HTR-8/SVneo (cell line): ENCODE measurements at places on chromosomes 16 and 17.

- no peak for DNase-seq
Measured at GRCh38 chr16:27220991-27221390, 17.7 kb downstream of the KDM8 start.

GRCh38 chr17:76701471-76701967, 9.2 kb downstream of the MXRA7 start:
- no peak for DNase-seq

DNA sequence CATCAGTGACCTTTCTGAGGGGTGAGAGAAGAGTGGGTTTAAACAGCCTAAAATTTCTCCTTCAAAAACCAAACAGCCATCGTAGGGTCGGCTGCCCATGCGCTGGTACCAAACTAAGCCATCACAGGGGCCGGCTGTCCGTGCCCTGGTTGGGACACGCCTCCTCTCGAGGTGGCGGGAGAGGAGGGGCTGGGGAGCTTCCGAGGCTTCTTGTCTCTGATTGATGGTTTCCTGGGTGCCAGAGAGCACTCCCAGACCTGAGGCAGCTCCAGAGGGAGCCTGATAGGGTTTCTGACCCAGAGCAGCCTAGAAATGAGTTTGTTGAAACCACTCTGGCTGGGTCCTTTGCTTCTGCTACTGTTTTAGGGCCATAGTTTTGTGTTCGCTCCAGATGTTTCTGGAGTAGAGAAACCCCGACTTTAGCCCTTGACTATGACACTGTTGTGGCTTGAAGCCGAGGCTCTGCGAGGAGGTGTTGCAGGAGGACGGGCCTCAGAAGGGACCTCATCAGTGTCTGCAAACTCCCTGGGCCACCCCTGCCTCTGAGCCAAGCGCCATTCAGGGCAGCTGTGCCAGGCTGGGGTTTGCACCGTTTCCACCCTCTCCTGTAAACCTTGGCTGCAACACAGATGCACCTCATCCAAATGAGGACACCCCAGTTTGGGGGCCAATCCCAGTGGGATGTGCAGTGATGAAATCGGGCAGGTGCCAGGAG, 6.2 kb downstream of the ZNF276 start:
- DNase-seq = no peak

GRCh38 chr16:46857368-46857945, 26.5 kb upstream of the C16orf87 start:
- peak; percentile 41 for DNase-seq

DNA sequence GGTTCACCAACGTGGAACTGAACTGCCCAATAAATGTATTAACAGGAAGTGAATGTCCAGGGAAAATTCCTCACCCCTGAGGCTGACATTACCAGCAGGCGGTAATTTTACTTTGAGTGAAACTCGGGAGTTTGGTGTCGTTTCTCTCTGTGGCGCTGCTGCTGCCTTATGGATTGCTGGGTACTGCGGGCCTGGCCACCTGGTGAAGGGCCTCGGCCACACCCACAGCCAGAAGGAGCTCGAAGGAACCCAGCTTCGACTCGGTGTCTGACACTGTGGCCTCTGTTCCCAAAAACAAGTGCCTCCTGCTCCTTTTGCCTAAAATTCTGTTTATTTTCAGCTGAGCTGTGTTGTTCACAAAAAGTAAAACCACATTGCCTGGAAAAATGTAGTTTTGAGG, 115.0 kb downstream of the BANP start:
- no peak for DNase-seq

DNA sequence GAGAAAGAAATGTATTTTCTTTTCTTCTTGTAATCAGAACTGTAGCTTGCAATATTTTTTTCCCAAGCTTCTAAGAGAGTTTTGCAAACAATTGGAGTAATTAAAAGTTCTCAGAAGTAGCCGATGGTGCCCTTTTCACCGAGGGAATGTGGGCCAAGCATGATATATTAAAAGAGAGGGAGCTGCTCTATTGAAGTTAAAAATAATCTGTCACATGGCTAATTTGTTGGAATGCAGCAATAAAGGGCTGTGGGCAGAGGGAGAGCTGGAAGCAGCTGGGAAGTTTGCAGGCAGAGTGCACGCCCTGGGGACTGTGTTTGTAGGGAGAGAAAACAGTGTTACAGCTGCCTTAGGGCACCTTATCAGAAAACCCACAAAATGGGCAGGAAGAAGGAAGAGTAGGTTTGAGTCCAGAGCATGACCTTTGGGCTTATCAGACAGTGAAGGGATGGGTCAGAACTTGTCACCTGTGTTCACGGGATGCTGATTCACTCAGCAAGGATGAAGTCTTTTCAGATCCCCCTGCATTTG, 18.5 kb upstream of the TERF2 start:
- no peak for DNase-seq
